ENCODE measurements at places on chromosomes 2 and 18.

GRCh38 chr2:159462201-159462785, 154.1 kb downstream of the BAZ2B start:
- DNase-seq: no peak

DNA sequence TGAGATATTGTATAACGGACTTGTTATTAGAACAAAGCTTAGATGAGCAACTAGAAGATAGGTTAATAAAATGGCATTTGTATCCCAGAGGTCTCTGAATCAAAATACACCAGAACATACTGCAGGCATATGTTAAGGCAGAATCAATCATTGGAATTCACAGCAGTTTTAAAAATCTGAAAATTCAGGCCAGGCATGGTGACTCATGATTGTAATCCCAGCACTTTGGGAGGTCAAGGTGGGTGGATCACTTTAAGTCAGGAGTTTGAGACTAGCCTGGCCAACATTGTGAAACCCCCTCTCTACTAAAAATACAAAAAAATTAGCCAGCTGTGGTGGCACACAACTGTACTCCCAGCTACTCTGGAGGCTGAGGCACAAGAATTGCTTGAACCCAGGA, 405.2 kb downstream of the ZEB2 start:
- DNase-seq: no peak

DNA sequence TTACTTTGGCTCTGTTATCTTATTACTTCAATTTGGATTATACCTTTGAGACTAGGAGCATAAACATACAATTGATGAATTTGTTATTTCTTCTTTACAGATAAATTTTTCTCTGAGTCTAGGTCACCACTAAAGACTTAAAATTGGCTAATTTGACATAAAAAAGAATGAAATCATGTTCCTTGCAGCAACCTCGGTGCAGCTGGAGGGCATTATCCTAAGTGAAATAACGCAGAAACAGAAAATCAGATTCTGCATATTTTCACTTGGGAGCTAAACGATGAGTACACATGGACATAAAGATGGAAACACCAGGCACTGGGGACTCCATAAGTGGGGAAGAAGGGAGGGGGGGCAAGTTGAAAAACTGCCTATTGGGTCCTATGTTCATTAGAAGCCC, 172.8 kb upstream of the SESTD1 start:
- no peak for DNase-seq

- DNase-seq: peak; percentile 91
These were observed 640 bp downstream of the ROCK2 start for GRCh38 chr2:11343650-11344341.

GRCh38 chr2:3293221-3293620, 84.4 kb downstream of the EIPR1 start:
- DNase-seq: peak; percentile 5

DNA sequence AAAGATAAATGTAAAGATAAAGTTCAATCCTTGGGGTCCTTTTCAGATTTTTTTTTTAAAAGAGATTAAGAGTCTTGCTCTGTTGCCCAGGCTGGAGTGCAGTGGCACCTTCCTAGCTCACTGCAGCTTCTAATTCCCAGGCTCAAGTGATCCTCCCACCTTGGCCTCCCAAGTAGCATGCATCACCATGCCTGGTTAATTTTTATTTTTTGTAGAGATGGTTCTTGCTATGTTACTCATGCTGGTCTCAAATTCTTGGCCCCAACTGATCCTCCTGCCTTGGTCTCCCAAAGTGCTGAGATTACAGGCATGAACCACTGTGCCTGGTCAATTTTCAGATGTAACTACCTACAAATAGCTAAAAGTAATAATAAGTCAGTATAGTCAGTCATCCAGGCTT, 21.1 kb downstream of the NFE2L2 start:
- DNase-seq: no peak

GRCh38 chr2:16090650-16091575, 150.6 kb downstream of the MYCN start:
- DNase-seq: no peak

DNA sequence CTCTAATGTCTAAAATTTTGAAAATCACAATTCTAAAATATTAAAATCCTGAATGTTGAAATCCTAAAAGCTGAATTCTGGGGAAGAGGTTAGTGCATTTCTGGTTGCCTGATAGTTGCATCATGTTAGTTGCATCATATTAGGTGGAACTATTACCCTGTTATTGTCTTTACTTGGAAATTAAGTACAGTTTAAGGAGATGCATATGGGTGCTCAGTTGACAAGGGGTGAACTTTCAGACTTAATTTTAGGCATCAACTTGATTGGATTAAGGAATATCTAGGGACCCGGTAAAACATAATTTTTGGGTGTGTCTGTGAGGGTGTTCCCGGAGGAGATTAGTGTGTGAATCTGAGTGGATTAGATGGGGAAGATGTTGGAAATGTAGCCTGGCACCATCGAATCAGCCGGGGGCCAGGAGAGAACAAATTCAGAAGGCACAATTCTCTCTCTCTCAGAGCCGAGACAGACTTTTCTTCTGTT, 409.8 kb downstream of the PLCL1 start:
- no peak for DNase-seq

DNA sequence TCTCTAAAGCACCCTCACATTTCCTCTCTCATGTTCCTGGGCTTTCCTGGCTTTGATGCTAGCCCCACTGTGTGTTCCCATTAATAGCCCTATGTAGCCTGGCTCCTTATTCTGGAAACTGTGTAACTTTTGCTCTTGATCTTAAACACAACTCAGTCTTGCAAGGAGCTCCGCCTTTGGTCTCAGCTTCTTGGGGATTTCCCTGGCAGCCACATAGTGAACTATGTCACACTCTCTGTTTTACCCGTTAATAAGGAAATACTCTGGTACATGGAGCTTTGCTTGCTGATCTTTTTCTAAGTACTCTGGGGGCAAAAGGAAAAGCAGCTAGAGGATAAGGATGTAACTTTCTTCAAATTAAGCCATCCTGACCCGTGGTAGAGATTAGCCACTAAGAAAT, 259.3 kb downstream of the NEDD4L start:
- no peak for DNase-seq

GRCh38 chr2:145116834-145117725, 597.2 kb upstream of the ZEB2 start:
- DNase-seq: no peak

GRCh38 chr2:27029051-27029450, 3.7 kb upstream of the TMEM214 start:
- DNase-seq: no peak

DNA sequence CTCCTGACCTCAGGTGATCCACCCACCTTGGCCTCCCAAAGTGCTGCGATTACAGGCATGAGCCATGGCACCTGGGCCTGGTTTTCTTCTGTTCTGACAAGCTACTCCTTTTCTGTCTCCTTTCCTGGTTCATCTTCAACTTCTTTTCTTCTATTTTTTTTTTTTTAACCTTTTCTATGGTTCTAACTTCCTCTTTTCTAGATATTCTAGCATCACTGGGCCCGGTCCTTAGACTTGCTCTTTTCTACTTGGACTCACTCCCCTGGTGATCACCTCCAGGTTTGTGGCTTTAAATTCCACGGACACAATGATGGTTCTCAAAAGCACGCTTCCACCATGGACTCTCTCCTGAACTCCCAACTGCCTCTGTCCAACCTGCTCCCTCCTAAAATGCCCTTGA, 2.0 kb downstream of the EIF2AK2 start:
- DNase-seq: no peak

DNA sequence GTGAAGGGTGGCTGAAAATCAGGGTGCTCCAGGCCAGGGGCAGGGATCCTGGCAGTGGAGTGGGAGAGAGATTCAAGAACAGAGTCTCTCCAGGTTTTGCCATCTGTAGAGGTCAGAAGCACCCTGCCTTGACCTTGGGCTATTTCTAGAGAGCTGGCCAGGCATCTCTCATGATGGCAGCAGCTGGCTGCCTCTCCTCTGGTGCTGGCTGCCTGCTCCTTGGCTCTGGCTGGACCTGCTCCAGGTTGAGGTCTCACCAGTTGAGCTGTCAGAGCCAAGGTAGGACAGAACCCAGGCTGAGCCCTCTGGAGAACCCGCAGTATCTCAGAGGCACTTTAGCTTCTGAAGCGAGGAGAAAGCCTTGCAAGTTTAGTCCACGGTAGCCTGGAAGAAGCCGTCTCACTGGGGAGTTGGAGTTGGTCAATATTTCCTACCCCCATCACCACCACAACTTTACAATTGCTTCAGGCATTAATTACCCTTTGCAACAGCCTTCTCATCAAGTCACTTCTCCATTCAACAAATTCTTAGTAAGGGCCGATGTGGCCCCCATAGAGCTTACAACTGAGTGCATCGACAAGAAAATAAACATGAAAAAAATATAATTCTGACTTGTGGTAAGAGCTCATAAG, 25.6 kb downstream of the GNLY start:
- no peak for DNase-seq

- no peak for DNase-seq
These were observed 28.5 kb downstream of the PLEKHM3 start for GRCh38 chr2:207996848-207997247.

DNA sequence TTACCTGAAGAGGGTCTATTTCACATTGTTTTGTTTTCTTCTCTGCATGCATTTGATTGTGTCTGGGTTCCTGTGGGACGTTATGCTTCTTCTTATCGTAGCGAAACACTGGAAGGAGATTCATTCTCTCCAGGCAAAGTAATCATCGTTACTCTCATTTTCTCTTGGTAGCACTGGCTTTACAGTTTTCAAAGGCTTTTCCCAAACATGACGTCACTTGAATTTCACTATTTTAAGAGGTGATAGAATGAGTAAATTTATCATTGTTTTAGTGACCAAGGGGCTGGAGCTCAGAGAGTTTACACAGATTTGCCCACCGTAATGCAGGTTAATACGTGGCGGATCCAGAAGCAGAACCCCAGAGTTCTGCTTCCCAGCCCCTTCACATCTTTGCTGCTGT, 391.4 kb downstream of the DCDC2C start:
- no peak for DNase-seq

DNA sequence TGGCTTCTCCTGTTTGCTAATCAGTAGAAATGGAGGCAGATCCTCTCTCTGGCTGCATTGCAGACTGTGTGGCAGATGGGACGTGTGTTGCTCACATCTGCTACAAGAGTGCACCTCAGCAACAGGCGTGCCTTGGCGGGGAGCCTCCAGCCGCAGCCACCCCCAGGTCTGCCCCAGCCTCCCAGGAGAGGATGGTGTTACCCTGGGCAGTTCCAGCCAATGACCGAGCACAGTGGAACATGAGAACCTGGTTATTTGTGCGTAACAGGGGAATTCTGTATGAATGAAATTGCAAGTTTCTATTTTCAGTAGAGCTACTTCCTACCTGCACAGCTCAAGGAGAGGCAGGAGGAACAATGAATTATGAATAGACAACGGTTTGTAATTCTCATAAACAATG, 130.6 kb upstream of the CBLN2 start:
- no peak for DNase-seq

- no peak for DNase-seq
These were observed 642.9 kb downstream of the ZEB2 start for GRCh38 chr2:143877056-143877455.

DNA sequence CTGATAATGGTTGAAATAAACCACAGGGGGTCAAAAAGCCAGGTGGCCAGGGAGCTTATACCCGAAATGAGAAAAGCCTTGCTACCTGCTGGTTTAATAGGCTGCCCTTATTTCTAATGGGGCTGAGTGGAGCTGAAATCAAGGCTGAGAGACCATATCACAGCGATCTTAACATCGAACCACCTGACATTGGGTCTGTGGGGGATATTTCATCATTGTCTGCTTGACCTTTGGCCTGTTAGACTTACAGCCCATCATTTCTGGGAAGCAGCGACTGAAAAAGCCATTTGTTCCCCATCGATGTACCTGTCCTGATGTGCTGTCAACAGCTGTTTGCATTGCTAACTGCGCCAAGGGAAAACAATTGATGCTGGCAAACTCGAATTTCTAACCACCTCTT, 199.7 kb upstream of the SLC14A2 start:
- no peak for DNase-seq

GRCh38 chr2:177765698-177766097, 306.9 kb downstream of the PDE11A start:
- no peak for DNase-seq

- DNase-seq: no peak
These were observed 95.5 kb upstream of the AGAP1 start for GRCh38 chr2:235398321-235398720.

GRCh38 chr2:120914839-120915521, 179.3 kb downstream of the GLI2 start:
- peak; percentile 31 for DNase-seq

DNA sequence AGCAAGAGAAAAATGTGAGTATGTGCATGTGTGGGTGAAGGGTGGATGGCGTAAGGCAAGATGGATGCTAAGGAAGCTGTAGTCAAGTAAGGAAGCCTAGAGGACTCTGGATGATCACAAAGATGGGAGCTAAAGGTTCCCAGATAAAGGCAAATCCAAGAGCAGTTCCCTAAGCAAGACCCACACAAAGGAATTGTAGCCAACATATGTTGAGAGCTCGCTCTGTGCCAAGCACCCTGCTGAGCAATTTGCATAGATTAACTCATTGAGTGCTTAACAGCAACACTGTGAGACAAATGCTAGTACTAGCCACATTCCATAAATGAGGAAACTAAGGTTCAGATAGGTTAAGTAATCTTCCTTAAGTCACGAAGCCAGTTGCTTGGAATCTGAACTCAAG, 132.6 kb downstream of the C1D start:
- DNase-seq: peak; percentile 98

DNA sequence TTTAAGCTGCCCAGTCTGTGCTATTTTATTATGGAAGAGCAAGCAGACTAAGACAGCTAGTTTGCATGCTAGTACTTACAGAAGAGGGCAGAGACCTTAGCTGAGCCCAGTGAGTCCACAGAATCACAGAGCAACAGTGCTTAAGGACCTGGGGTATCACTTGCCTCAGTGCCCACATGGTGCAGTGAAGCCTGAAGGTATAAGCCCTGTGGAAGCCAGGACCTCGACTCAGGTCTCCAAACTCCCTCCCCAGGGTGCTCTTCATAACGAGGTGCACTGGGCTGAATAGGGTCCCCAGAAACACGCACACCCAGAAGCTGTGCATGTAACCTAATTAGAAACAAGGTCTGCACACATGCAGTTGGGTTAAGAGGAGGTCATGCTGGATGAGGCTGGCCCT, 718.1 kb downstream of the GALR1 start:
- DNase-seq: no peak

DNA sequence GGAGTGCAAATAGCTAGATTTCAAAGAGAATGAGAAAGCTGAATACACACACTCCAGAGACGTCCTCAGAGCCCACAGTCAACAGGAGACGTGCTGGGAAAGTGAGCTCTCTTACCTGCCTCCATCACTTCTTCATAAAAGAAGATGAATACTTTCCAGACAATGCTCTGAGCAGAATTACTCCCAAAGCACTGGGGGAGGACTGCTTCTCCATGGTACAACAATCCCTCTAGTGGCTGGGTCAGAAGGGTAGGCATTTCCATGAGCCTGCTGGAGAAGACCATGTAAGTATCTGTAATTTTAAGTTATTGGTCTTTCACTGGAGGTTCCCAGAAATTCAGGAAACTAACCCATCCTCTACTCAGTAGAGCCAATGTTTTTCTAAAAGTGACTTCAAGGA, 190.3 kb downstream of the RBM43 start:
- DNase-seq: peak; percentile 78

- DNase-seq: no peak
These were observed 349.8 kb downstream of the TNS1 start for GRCh38 chr2:217652761-217653639.
